ENCODE measurements at places on chromosomes 1 and 21. TPM values are rescaled to one million over a fixed set of nuclear protein-coding genes. Genes with fewer than 3 reads are reported as not detected.

The ZNF684 gene
- 2.1 TPM for total RNA-seq

The OLFM3 gene
- total RNA-seq: 0.52 TPM

The FLG gene
- under 0.01 TPM for total RNA-seq

The SLC19A1 gene
- 4.7 TPM for total RNA-seq

The GBP6 gene
- not detected for total RNA-seq

The OR2G6 gene
- total RNA-seq: not detected

The LEFTY1 gene
- 0.52 TPM for total RNA-seq

The CELA3B gene
- total RNA-seq: not detected

The PTGFR gene
- 17.2 TPM for total RNA-seq

The KCNH1 gene
- total RNA-seq: 0.52 TPM

The CD1D gene
- 1.0 TPM for total RNA-seq

The BROX gene
- total RNA-seq: 21.9 TPM

The DCDC2B gene
- not detected for total RNA-seq

The APCS gene
- total RNA-seq: 0.52 TPM

The TNFRSF9 gene
- total RNA-seq: under 0.01 TPM

The KCNT2 gene
- 8.9 TPM for total RNA-seq

The DNAH14 gene
- total RNA-seq: 12.5 TPM

The ZBTB18 gene
- total RNA-seq: 58.5 TPM

The PTPN7 gene
- 0.52 TPM for total RNA-seq

The MAP3K7CL gene
- total RNA-seq: 37.6 TPM

The NUDT4B gene
- total RNA-seq: 1.0 TPM

The OBSCN gene
- total RNA-seq: 460 TPM

The ATAD3A gene
- total RNA-seq: 6.8 TPM

The ADORA3 gene
- total RNA-seq: 0.52 TPM

The LRRC53 gene
- total RNA-seq: not detected

The GNPAT gene
- total RNA-seq: 58.5 TPM

The USH2A gene
- total RNA-seq: 0.52 TPM

The SAMD13 gene
- 13.0 TPM for total RNA-seq

The CNN3 gene
- 198 TPM for total RNA-seq

The ANGPTL3 gene
- total RNA-seq: not detected

The GATAD2B gene
- 6.3 TPM for total RNA-seq

The WNT3A gene
- not detected for total RNA-seq

The RGS8 gene
- not detected for total RNA-seq

The PGBD5 gene
- total RNA-seq: 5.7 TPM

The IQGAP3 gene
- 3.7 TPM for total RNA-seq

The UBL4B gene
- total RNA-seq: not detected
